Renal cortex interstitium (tissue), 15 donors: ENCODE measurements at places on chromosomes 12 and 14.

- no peak for DNase-seq
These were observed 2.6 kb downstream of the RTL1 start for GRCh38 chr14:100900837-100901390.

GRCh38 chr12:83106873-83107272 is 420.2 kb downstream of the TMTC2 start:
- DNase-seq, result no peak

- peak; percentile 5 for DNase-seq
These were observed at the start of gene FGF23 for GRCh38 chr12:4379405-4379804. Gene FGF23 (minus strand): TSS chr12:4379712. CDS start chr12:4379582, 130 bp downstream.

GRCh38 chr14:101147848-101148247 is 244.3 kb upstream of the RTL1 start:
- no peak for DNase-seq

DNA sequence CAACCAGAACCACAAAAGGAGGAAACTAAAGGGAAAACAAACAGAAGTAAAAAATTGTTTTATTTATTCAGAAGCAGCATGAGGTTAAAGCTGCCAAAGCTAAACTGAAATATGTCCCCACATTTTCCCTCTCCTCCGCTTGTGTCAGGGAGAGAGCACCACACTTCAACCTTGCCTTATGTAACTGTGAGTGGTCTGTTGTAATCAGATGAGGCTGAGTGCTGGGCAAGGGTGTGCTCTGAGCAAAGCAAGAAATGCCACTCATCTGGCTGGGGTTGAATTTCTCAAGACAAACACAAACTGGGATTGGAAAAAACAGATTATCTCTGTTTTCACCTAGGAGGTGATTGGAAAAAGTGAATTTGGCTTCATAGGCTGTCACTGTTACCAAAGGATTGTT is 12.2 kb downstream of the CAPZA3 start:
- DNase-seq, result no peak
